ENCODE measurements at places on chromosomes 13 and 19.

GRCh38 chr19:54390942-54391577, 24.2 kb upstream of the TTYH1 start:
- DNase-seq, result peak; percentile 54

DNA sequence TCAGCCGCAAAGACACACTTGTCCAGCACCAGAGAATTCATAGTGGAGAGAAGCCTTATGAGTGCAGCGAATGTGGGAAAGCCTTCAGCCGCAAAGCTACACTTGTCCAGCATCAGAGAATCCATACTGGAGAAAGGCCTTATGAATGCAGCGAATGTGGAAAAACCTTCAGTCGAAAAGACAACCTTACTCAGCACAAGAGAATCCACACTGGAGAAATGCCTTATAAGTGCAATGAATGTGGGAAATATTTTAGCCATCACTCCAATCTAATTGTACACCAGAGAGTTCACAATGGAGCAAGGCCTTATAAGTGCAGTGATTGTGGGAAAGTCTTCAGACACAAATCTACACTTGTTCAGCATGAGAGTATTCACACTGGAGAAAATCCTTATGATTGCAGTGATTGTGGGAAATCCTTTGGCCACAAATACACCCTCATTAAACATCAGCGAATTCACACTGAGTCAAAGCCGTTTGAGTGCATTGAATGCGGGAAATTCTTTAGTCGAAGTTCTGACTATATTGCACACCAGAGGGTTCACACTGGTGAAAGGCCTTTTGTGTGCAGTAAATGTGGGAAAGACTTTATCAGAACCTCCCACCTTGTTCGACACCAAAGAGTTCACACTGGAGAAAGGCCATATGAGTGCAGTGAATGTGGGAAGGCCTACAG, 6.8 kb downstream of the ZNF134 start:
- no peak for DNase-seq

DNA sequence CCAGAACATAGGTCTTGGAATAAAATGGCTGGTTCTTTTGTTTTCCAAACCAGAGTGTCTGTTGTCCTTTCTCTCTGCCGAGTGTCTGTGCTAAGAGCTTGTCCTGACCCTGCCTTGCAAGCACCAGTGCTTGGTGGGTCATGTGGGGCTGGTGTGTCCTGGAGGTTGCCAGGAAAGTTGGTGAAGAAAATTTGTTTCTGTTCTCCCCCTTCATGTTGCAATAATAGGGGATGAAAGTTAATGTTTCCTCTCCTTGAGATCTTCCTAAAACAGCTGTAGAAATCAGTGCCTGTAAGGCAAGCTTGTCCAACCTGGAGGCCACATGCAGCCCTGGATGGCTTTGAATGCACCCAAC, 2.7 kb downstream of the HAMP start:
- DNase-seq, result peak; percentile 53

DNA sequence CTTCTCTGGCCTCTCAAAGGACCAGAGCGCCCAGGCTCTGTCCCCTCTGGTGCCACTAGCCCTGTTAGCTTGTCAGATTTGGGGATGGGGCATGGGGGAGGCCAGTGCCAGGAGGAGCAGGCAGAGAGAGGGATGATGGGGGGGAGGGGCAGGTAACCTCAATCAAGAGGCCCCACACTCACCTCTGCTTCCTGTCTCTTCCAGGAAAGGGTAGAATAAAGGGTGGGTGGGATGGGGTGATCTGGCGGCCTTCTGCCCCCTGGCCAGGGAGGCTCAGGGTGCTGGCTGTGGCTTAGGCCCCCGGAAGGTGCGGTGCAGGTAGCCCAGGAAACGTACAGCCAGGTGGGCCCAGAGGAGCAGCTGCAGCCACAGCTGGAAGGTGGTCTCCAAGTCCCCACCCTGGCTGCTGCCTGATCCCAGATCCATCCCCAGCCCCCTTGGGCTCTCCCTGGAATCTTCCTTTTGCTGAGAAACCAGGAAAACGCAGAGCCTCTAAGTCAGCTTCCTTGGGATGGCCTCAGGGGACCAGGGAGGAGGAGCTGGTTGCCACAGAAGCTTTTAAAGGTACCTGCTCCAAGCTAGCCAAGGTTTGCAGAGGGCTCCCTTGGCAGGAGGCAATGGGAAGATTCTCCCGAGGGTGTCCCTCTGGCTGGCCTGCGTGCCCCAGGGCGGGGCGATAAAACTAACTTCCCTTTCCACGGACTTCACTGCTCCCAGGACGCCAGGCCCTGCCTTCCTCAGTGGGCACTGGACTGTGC, 5.3 kb downstream of the PRKACA start:
- peak; percentile 48 for DNase-seq

DNA sequence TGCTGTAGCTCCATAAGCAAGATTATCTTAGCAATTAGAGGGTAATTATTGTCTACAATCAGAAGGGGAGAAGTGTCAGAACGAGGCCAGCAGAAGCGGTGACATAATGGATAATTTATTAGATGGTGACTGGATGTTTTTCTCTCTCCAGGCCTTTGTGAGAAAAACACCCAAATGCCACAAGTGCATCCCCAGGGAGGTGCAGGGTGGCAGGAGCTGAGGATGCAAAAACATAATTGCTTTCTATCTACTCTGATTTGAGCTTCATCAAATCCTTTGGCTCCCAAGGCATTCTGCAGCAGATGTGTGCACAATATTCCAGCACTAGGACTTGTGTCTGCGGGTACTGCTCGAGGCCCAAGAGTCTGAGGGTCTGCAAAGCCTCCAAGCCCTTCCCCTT, 220.1 kb upstream of the SERP2 start:
- DNase-seq, result no peak

DNA sequence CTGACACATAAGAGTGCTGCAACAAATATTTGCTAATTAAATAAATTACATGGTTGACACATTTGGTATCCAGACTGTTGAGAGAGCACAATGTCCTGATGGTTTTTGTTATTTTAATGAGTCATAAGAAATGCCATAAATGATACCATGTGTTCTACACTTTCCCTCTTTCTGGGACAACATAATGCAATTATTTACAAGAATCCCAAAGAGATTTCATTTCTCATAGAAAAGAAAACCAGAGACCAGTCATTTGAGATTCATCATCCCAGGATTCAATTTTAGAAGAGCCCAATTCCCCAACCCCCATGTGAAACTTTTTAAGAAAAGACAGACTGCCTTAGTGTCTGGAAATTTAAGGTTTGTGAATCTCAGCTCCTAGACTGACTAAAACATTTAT, 399.6 kb downstream of the DCT start:
- DNase-seq, result no peak

DNA sequence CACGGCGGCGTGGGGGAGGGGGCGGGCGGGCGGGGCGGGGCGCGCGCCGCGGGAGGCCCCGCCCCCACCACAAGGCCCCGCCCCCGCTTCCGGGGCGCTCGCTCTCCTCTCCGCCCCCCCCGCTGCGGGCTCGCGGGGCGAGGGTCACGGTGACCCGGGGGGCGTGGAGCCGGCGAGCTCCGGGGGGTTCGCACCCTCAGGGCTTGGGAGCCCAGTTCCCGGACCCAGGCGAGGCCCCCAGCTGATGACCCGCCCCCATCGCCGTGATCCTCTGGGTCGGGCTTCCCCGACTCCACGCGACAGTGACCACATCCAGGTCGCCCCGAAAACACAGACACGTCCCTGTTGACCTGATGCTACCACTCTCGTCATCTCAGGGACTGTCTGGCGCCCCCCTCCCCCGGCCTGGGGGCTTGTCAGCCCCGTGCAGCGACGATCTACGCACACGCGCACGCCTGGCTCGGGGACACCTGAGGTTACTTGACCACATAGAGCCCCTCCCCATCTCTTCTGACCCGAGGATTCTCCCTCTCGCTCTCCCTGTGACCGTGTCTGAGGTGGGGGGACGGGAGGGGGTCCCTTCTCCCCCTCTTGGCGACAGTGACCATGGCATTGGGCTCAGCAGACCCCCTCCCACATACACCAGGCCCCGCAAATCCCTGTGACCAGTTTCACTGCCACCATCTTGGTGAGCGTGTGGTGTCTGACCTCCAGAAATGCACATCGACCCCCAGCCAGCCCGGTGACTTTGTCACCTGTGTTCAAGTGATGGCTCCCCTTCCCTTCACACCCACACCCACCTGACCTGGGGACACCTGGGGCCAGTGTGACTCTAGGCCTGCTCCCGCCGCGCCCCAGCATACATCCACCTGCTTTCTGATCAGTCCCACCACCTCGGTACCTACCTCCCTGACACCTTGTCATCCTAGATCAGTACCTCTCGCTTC, 670 bp downstream of the MAP2K7 start:
- peak; percentile 10 for DNase-seq

DNA sequence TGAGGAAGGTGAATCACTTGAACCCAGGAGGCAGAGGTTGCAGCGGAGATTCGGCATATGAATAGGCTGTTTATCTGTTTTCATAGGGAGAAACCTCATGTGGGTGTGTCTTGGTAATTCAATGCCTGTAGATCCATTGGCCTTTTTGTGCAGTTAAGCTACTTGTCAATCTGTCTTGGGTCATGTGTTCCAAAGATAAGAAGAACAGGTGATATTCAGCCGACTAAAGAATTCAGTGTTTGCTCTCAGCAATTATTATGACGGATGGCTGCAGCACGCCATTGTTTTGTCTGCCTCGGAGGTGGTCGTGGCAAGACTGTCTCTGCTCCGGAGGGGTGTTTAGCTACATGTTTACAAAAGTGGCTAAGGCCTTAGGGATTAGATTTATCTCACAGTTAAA, 573.0 kb upstream of the PCDH9 start:
- DNase-seq, result no peak

GRCh38 chr19:35162471-35163326, 8.2 kb downstream of the FXYD5 start:
- DNase-seq, result no peak

DNA sequence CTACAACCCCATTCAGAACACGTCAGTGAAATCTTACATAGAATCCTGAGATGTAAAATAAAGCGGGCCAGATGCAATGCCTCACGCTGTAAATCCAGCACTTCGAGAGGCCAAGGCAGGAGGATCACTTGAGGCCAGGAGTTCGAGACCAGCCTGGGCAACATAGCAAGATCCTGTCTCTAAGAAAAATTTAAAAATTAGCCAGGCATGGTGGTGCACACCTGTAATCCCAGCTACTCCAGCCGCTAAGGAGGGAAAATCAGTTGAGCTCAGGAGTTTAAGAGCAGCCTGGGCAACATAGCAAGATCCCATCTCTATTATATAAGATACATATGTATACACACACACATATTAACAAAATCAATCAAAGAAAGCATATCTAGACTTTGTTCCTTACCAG, 41.2 kb downstream of the PEX11G start:
- DNase-seq, result no peak

DNA sequence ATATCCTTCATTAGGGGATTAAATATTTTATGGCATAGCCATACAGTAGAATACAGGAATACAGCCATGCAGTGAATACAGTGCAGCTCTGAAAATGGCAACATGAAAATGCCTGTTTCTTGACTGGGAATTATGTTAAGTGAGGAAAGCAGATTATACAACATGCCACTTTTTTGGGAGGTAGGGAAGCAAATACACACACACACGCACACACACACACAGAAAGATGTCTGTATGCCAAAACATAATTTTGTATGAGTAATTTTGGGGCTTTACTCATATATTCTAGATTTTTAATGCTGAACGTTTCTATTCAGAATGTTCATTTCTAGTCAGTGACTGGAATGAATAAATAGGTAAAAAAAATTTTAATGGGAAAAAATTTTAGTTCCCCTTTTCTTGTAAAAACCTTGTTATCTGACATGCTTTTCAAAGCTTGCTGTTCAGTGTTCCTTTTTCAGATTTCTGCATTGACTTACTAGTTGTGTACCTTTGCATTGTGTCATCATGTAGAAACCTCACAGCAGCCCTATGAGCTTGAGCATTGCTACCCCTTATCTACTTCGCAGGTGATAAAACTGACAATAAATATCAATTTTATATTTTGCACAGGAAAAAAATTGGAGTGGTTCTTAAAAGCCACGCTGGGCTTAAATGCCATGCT, 7.8 kb downstream of the GPR183 start:
- no peak for DNase-seq

DNA sequence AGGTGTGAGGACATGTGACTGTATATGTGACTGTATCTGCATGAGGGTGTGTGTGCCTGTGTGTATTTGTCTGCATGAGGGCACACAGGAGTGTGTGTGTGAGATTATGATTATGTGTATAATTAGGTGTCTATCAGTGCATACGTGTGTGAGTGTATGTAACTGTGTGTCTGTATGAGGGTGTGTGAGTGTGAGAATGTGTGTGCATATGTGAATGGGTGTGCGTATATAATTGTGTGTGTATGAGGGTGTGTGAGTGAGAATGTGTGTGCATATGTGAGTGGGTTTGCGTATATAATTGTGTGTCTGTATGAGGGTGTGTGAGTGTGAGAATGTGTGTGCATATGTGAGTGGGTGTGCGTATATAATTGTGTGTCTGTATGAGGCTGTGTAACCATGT, 3.0 kb upstream of the ACSBG2 start:
- DNase-seq, result no peak

DNA sequence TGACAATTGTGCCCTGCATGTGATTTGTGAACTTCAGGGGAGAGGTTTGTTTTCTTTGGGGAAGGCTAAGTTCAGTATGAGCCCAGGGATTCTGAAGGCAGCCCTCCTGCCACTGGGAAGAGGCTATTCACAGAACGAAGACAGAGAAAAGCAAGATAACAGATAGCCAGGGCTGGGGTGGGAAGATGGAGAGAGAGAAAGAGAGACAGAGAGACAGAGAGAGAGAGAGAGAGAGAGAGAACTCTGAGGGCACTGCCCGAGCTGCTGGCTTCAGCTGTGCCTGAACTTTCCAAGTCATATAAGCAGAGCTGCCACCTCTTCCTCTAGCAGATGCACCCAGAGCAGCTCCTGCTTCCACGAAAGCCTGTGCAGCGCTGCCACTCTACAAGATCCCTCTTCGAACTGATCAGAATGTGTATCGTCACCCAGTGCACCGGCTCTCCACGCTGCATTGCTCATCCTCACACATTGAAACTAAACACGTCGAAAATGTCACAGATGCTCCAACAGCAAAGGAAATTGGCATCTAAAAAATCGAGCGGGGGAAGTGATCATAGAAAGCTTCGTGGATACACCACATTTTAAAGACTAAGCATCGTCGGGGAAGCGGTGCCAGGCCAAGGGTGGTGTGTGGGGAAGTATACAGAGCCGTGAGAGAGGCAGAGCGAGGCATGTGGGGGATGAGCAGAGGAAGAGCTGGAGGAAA, 81.8 kb upstream of the SIAH3 start:
- no peak for DNase-seq

DNA sequence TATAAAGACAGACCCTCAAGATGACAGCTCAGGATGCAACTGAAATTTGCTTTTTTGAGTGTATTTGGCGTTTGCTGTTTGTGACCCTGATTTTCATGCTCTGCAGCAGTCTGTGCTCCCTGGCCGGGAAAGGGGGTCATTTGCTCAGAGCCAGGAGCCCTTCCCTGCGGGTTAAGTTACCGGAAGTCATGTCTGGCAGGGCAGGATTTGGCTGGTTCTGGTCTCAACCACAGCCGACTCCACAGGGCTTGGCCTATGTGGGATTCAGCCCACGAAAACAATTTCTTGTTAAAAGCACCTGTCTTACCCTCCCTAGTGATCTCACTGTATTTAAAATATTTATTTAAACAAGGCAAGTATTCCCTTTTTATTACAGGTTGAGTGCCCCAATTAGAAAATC, 22.6 kb downstream of the MCF2L start:
- DNase-seq, result no peak

Measured in inflammatory macrophage (primary cell).